Esophagus squamous epithelium (tissue), 5 donors: ENCODE measurements at places on chromosomes 3 and 15.

DNA sequence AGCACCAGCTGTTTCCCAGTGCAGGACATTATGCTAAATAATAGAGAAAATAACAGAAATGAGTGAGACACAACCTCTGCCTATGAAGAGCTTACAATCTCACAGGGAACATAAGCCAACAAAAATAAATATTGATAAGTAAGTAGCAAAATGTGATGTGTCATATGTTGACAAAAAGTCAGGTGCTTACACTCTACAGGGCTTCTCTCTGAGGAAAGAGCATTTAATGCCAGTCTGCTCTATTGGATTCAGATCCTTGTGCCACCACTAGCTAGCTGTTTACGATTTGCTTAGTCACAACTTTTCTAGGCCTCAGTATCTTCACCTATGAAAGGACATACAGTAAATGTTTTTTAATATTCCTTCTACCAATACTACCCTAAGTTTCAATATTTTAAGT is 500.9 kb upstream of the NAALADL2 start:
- DNase-seq, result no peak

DNA sequence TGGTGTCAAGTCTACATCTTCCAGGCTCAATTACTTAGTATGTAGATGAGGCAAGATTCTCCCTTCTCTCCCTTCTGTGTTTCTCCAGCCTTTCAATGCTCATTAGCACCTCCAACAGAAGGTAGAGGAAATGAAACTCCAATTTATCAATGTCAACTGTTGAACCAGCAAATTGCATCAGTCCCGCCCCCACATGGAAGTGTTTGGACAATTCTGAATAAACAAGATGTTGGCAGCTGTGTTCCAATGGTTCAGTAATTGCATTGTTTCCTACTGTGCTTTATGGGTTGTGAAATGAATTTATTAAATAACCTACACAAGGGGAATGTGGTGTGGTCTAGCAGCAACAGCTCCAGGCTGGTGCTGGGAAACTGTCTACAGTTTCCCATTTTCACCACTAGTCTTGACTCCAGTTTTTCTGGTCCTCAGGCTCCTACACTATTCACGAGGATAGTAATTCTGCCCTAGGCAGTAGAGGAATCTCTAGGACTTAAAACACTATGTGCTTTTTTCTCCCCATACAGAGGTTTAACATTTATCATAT is 91.9 kb downstream of the MB21D2 start:
- DNase-seq, result no peak

DNA sequence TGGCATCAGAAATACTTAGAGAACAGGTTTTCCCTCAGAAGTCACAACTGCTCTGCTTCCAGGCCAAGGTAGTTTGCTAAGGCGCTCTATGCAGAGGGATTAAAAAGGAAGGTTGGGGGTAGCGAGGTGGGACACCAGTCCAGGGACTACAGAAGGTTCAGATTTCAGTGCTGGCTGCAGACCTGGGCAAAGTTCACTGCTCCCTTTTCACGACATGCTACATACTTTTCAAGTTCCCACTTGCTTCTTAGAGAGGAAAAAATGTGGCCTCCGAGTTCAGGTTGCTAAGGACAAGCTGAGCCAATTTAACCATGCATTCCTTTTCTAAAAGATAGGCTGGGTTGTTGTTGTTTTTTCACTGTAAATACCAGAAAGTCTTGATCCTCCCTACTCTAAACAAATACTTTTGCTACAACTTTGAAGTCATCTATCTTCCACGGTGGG is 158.6 kb upstream of the NR2F2 start:
- no peak for DNase-seq

- no peak for DNase-seq
Observed at GRCh38 chr15:88131937-88132336, 124.6 kb downstream of the NTRK3 start.

DNA sequence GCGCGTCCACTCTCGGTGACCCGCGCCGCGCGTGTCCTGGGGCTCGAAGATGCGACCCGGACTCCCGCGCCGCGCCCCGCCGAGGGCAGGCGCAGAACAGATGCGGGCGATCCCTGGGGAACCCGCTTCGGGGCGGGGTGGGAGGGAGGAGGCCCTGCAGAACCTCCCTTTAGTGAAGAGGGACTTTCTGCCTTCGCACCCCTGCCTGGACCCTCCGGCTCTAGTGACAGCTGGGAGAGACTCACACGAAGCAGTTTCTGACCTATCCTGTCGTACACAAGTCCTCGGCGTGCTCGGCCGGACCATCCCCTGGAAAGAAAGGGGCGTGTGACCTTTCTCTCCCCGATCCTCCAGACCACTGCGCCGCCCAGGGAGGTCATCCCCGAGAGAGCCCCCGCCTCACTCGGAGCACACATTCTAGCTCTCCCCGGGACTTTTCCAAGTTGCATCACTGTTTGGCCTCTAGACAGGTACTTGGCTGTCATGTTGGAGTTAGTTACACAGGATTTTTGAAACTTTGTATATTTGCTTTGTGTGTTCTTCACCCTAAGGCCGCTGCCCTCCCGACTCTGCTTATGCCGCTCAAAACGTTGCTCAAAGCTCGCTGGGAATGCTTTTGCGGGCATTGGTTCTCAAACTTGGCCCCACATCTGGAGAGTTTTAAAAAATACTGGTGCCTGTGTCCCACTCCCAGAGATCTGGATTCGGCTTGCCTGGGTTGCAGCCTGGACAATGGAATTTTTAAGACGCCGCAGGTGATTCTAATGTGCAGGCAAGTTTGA is 582 bp downstream of the CGNL1 start:
- no peak for DNase-seq

DNA sequence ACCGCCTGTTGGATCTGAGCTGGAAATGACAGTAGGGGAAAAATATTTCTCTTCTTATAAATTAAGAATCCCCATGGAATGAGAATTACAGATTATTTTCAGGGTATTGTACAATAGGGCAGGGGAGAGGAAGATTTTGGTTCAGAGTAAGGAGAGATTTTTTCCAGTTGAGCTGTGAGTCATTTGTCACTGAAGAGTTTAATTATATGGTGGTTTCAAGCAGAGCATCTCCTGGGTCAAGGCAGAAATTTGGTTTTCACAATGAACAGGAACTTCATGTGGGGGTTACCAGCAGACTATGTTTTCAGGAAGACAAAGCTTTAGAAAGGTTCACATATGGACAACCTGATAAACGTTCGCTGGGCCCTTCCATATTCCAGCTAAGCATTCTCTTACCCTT is 182.8 kb upstream of the NR2E3 start:
- no peak for DNase-seq

DNA sequence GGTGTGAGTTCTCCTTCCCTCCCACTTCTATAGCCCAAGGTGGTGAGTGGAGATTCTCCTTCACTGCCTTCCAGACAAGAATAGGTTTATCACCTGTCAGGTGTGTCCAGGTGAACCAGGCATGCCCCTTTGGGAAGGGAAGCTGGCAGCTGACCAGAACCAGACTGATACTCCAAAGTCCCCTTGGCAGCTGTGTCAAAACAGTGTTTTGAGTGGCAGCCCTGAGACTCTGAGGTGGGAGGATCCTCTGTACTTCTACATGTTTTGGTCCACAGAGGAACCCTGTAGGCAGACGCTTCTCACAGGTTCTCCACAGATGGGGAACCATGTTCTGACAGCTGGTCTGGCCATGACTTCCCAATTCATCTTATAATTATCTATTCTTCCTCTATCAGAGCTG is 30.1 kb downstream of the ISL2 start:
- no peak for DNase-seq

- DNase-seq, result no peak
Observed at GRCh38 chr3:73739791-73740453, 115.2 kb upstream of the PDZRN3 start.

DNA sequence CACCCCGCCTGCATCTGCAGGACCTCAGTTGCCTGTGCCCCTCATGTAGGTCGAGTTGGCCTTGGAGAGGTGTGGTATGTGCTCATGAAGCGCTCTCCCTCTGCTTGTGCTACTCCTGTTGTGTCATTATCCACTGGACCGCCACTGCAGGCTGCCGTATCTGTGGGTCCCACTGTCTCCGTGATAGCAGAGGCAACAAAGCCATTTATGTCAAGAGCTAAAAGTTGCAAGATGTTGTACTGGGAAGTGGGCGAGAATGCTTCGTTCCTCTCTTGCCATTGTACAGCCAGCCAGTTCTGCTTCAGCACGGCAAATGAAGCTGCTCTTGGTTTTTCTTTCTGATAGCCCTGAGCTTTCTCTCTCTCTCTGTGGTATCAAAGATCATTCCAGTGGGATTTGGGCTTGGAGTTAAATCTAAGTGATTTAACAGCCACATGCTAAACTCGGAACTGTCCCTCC is 89.0 kb downstream of the TMEM212 start:
- no peak for DNase-seq

GRCh38 chr15:55827204-55827603 is 84.3 kb upstream of the PRTG start:
- no peak for DNase-seq

- DNase-seq, result no peak
Observed at GRCh38 chr3:131701153-131701770, 198.5 kb upstream of the MRPL3 start.

DNA sequence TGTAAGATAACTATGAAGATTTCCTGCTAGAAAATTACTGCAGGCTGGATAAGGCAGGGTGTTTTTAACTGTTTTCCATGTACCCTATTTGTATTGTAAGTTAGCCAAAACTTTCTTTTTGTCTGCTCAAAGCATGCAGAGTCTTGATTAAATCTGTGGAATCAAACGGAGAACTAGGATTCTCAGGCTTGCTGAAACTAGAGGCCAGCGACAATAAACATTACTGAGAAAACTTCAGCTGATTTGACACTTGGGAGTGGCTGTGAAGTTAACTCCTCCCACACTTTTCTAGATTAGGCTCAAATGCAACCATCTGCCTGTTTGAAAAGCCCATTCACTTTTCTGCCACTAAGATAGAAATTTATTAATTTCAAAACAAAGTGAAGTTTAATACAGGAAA is 153.2 kb upstream of the FRMD4B start:
- no peak for DNase-seq

GRCh38 chr3:39376959-39377634 is 6.1 kb upstream of the SLC25A38 start:
- no peak for DNase-seq

- DNase-seq, result no peak
Observed at GRCh38 chr15:91555312-91555711, 298.2 kb upstream of the SLCO3A1 start.

DNA sequence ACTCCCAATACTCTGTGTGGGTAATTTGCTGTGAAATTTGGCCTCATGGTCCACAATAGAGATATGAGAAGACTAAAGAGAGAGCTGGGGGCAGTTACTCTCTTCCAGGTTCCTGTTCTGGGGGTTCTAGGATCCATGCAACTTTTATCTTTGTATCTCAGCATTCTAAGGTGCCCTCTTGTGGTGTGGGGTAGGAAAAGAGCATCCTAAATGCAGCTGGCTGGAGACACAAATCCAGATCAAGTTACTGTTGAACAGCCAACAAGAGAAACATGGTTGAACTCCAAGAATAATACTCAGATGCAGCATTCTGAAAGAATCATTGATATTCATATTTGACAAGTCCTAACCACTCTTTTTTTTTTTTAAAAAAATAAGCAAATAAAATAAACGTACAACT is 238.2 kb downstream of the GREM1 start:
- no peak for DNase-seq

- no peak for DNase-seq
Observed at GRCh38 chr15:23035964-23036566, 3.3 kb downstream of the TUBGCP5 start.

DNA sequence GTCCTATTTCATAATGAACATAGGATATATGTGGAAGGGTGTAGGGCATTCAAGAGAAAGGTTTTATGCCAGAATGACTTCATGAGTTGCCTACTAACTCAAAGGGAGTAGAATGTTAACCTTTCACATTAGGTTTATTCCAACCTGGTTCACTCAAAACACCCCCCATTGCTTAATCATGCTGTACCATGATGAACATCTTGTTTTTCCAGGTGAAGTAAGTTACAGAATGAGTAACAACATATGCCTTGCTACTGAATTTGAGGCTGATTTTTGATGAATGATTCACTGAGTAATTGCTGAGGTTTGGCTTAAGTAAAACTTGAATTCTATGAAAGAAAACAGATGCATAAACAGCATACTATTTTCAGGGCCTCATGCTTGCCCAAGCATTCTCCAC is 5.9 kb upstream of the CLDN16 start:
- no peak for DNase-seq

GRCh38 chr15:78628227-78628626 is 7.4 kb upstream of the CHRNA3 start:
- no peak for DNase-seq

DNA sequence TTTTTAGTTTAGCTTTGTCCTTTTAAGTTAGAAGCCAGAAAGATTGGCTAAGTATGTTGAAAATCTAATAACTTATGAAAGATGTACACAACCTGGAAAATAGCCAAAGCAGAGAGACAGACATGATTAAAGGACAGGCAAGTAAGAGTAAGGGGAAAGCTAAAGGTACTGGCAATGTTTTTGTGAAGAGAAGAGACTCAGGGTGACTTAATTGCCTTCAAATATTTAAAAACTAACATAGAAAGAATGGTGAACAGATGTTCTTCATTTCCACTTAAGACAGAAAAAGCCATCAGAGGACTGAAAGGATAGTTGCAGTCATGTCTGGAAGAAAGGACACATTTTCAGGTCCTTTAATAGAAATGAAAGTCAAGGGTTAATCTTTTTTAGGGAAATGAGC is 68.8 kb downstream of the ZNF385D start:
- DNase-seq, result no peak

DNA sequence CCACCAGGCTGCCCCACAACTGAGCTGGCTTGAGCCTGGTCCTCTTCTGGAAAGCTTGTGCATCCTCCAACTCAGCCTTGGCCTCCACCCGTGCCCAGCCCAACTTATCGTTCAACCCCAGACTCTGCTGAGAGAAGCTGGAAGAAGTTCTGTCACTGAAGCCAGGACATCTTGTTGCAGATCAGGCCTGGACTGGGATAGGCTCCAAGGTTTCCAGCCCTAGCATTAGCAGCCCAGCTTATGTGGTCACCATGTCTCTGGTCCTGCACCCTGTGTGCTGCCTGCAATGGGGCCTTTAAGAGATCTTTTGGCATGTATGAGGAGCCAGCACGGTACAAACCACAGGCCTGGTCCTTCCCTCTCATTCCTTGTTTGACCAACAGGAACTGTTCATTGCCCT is 15.2 kb upstream of the CAMP start:
- no peak for DNase-seq

GRCh38 chr15:75704263-75704615 is 8.4 kb downstream of the CSPG4 start:
- DNase-seq, result no peak

GRCh38 chr3:172283841-172284357 is 164.4 kb downstream of the GHSR start:
- no peak for DNase-seq

DNA sequence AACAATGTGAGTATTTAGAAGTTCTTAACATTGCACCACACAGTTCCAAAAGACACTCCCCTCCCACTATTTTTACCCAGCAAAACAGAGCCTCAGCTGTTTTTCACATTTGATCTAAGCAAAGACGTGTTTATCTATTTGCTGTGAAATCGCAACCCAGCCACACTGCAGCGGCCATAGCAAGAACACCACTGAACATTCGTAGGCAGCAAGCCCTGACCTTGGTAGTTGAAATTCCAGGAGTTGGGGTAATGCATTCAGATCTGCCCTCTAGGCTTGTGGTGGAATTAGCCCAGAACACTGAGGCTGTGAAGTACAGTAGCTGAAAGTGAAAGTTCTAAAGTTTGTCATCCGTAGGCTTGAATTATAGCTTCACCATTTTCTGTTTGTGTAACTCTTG is 17.1 kb upstream of the SLC24A5 start:
- no peak for DNase-seq

- DNase-seq, result no peak
Observed at GRCh38 chr3:178370387-178370786, 165.8 kb upstream of the KCNMB2 start.

GRCh38 chr15:52326756-52327155 is 31.2 kb upstream of the MYO5C start:
- no peak for DNase-seq

GRCh38 chr15:63858881-63859280 is 25.1 kb upstream of the HERC1 start:
- DNase-seq, result no peak
